ENCODE measurements at places on chromosomes 6 and 20. TPM values are rescaled to one million over a fixed set of nuclear protein-coding genes. Genes with fewer than 3 reads are reported as not detected.
A peak's percentile ranks its signal among the peaks of the same experiment; 100 is the strongest.

MRAP2 gene
- 0.07 TPM for total RNA-seq

LCA5 gene
- 0.73 TPM for total RNA-seq

DNA sequence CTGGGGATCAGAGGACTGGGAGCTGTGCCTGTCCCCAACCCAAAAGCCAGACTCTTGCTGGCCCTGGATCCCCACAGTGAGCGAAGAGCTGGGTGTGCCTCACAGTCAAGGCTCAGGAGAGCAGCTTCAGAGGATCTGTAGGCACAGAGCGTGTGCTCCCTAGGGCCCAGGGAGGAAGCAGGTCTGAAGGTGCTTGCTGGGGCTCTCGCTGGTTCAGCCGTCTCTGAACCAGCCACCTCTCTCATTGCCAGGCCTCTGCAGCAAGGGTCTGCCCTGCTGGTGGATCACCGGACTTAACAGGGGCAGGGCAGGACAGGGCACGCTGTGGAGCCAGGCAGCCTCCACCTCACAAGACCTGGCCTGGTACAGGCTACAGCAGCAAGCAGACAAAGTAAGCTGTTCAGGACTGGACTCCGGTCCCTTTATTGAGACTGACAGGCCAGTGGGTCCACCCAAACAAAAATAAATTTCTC is 13.8 kb downstream of the PCIF1 start:
- DNase-seq: no peak

GRCh38 chr6:104956731-104957294 is at the start of gene LIN28B:
Gene LIN28B (plus strand): TSS chr6:104957107. CDS start chr6:104957251, 144 bp downstream.
- no peak for DNase-seq

GPR63 gene
- 0.07 TPM for total RNA-seq

CCHCR1 gene
- 40.0 TPM for total RNA-seq

NMBR gene
- not detected for total RNA-seq

SIRPD gene
- 0.18 TPM for total RNA-seq

GRCh38 chr6:122052346-122052900 is 347.0 kb upstream of the HSF2 start:
- DNase-seq: no peak

- no peak for DNase-seq
These were observed 49.2 kb downstream of the RNGTT start for GRCh38 chr6:88914180-88914579.

DNA sequence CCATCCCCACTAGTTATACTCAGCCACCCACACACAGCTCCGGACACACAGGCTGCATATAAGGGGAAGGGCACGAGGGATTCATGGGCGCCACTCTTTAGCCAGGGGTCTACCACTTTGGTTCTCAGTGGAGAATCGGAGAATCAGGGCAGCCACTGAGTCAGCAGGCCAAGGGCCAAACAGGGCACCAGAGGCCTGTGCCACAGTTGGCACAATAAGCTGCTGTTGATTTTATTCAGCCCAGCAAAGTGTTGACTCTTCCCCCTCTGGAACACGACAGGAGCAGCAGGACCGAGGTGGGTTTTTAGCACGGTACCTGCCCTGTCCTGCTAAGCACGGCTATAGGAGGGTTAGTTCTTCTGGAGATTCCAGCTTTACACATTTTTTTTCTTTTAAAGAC is 48.3 kb downstream of the GJA10 start:
- DNase-seq: no peak

DNA sequence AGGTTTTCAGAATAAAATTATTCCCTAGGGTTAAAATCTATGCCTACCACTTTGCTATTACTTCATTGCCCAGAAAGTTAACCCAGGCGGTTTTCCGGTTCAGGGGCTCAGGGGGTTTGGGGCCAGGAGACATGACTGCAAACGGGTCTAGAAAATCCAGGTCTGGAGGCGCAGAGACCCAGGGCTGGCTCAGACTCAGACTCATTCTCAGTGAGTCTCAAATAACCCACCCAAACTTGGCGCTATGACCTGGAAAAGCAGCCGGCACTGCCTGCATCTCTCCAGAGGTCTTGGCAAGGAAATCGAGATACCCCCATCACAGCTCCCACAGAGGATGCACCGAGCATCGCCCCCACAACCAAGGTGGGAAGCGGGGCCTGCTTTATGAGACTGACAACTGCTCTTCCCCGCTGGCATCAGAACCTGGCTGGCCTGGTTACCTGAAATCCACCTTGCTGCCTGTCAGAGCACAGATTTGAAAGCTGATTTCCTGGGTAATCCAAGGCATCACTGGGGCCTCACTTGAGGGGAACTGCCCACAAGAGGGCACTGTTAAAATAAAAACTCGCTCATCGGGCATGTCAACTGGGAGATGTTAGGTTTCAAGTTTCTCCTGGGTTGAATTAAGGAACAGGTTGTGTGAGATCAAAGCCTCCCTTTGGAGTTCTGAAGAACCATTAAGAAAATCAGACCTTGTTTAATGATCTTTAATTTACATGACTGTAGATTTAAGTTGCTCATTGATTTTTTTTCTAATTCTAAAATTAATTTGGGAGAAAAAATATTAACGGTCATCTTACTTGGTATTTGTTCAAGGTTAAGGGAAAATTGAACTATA is 55.1 kb downstream of the KIF16B start:
- peak; percentile 78 for DNase-seq

DNA sequence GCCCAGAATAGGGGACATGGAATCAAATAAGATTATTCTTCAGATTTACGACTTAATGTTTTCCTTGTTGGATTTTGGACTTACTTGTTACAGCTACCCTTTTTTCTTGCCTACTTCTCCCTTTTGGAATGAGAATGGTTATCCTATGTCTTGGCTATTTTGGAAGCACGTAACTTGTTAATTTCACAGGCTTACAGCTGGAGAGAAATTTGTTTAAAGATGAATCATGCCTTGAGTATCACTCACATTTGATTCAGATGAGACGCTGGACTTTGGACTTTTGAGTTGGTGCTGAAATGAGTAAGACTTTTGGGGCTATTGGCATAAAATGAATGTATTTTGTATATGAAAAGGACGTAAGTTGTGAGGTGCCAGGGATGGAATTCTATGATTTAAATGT is 83.3 kb downstream of the SMPDL3A start:
- DNase-seq: peak; percentile 55

GPR6 gene
- total RNA-seq: not detected

All from PC-3 (cell line).